ENCODE measurements at places on chromosomes 4 and X.
A peak's percentile ranks its signal among the peaks of the same experiment; 100 is the strongest.

GRCh38 chr4:99811850-99812249 lies 4.8 kb upstream of the DAPP1 start:
- peak; percentile 10 for DNase-seq

DNA sequence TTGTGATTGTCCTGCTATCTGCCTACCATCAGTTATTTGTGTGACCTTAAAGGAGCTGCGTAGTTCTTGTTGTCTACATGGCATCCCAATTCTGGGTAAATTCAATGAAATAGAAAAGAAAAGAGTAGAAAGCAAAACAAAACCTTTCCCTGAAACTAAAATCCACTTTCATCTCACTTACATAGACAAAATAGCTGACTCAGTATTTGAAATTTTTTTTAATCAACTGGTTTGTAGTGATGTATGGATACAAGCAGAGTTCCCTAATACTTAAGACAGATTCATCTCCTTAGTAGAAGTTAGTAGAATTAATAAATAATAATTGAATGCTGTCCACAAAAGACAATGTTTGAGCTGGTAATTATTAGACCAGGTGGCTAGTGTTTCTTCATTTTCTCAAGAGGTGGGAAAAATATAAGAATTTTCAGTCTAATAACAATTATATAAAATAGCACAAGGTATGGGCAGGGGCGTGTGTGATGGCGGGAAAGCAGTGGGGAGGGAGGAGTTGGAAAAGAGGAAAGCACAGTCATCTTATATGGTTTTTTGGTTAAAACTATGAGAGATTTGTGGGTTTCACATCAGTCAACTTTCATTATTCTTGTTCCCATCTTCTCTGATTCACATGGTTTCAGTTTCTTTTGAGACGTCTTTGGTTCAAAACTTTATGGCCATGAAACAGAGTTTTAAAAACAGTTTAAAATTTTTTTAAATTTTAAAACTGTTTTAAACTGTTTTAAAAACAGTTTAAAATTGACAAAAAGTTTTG lies 275.2 kb downstream of the SPRY1 start:
- DNase-seq: no peak

DNA sequence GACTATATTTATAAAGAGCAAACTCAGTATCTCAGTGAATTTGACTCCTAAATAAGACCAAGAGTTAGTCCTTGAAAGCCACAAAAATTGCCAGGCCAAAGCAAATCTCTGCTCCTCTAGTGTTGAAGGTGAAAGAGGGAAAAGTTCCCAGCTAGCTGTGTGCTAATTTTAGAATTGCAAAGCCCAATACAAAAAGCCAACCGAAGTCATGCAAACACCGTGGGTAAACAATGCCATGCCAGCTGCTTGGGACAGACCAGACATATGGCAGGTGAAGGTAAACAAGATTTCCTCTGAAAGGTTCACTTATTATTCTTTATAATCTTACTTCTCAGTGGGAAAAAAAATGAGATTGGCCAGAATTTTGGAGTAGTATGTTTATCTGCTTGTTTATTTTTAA lies 80.5 kb upstream of the LNX1 start:
- no peak for DNase-seq

DNA sequence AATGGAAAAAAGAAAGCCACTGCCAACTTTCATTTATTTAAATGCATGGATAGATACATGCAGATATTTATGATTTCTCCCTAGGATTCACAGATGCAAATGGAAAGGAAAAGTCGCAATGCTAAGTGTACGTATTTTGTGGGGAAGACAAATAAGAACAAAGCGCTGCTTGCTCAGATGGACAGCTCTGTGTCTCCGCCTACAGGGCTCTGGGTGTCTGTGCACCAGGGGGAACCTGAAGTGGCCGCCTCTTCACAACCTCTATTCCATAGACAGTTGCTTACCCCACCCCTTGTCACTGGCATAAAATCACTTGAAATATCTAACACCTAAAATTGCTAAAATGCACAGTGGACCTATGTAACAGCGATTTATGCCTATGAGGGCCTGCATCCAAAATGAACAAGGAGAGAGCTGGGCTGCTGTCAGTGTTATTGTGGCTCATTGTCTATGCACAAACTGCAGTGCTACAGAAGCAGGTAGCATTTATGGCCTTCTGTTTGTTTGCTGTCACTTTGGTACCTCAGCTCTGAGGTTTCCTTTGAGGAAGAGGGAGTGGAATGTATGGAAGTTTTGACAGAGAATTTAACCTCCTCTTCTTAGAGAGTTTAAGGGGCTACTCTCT lies 58.6 kb upstream of the PAGE1 start:
- DNase-seq: peak; percentile 5

GRCh38 chr4:101158134-101158482 lies 189.2 kb downstream of the PPP3CA start:
- DNase-seq: no peak

- no peak for DNase-seq
Measured at GRCh38 chr4:4901877-4902276, 42.4 kb downstream of the MSX1 start.

DNA sequence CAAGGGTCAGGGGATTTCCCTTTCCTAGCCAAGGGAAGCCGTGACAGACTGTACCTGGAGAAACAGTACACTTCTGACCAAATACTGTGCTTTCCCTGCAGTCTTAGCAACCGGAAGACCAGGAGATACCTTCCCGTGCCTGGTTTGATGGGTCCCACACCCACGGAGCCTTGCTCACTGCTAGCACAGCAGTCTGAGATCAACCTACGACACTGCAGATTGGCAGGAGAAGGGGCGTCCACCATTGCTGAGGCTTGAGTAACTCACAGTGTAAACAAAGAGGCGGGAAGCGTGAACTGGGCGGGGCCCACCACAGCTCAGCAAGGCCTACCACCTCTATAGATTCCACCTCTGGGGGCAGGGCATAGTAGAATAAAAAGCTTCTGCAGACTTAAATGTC lies 48.7 kb upstream of the SRD5A3 start:
- DNase-seq: no peak

DNA sequence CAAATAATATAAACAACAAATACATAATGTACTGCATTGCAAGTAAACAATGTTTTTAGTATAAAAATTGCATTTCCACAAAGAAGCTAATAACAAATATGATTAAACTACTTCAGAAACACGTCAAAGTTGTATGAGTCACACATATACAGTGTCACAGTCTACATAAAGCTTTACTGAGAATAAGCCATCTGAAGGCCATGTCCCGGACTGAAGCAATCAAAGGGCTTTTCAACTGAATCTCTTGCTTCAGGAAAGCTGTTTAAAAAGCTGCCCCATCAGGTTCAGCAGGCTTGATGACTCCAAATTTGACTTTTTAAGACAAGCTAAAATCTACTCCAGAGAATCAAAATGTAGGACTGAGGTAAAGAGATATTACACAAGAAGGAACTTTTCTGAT lies 1476.8 kb downstream of the ADGRL3 start:
- DNase-seq: no peak

DNA sequence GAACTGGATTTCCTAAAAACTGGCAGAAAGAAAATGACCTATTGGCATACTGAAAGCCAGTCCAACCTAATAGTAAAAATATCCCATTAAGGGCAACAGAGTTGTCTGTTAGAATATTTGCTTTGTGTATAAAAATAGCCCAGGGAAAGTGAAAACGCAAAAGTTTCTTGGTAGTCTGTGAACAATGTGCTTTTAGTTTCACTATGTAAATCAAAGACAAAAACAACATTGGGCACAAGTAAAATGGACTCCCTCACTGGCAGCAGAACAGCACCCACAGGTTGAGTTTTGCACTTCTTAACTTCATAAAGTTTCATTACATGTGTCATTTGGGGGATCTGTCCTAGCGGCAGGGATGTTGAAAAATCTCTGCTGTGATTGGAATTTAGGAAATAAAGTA lies 4.3 kb upstream of the FGG start:
- DNase-seq: no peak

GRCh38 chr4:20037745-20038144 lies 214.0 kb upstream of the SLIT2 start:
- no peak for DNase-seq

- no peak for DNase-seq
Measured at GRCh38 chr4:42633605-42634388, 23.1 kb downstream of the ATP8A1 start.

DNA sequence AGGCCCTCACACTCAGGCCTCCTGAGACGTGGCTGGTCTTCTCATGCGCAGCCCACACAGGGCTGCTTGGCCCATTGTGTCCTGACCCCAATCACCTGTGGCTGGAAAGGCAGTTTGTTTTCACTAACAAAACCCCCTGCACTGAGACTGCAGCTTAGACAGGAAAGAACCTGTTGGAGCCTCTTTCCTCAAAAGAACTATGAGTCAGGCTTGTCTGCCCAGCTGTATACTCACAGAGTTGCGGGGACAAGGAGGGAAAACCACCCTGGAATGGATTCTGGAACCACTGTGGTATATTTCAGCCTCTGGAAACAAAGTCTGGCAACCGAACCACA lies 5.2 kb upstream of the TMEM156 start:
- DNase-seq: no peak

GRCh38 chr4:187666034-187666433 lies 329.5 kb upstream of the ZFP42 start:
- DNase-seq: no peak
